ENCODE measurements at places on chromosomes 7 and 10.

GRCh38 chr10:27153845-27154193 lies 365 bp downstream of the YME1L1 start:
- DNase-seq = no peak

DNA sequence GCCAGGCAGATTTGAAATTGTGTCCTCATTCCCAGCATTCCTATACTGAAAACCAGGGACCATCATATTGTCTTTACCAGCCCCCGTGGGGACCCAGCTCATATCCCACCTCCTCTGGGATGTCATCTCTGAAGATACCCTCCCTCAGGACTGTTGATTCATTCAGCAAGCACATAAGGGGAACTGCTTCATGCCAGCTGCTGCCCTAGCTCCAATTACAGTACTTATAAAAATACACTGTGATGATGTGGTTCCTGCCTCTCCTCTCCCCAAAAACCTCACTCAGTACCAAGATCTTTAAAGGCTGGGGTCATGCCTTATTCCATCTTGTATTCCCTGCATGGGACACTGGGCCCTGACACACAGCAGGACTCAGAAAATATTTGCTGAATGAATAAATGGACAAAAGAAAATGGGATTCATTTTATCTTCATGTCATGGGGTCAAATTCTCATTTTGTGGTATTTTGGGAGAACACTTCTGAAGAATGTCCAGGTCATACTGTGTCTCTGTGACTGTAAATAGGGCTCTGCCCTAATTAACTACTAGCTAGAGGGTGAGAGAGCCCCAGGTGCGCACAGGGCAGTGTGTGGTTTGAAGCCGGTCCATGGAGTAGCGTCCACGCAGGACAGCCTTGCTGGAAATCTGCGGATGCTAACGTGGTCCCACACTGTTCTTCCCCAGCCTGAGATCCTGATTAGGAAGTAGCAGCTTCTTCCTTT lies 29.0 kb upstream of the DAGLB start:
- DNase-seq = no peak

DNA sequence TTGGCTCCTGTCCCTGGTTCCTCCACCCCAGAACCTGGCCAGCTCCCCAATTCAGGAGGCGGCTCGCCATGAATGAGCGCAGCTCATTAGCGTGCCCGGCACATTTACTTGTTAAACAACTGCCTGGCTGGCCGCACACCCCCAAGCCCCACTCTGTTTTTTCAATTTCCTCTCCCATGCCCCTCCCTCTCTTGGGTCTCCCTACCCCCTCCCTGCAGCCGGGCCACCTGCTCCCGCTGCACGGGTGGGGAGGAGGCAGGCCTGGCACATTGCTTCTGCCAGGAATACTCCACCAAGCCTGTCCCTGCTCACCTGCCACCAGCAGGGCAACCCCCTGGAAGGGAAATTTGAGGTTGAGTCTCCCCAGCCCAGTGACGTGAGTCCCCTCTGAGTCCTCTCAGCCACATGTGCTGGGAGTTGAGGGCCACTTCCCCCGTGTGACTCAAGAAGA lies 2.5 kb upstream of the SLIT1 start:
- DNase-seq = no peak

DNA sequence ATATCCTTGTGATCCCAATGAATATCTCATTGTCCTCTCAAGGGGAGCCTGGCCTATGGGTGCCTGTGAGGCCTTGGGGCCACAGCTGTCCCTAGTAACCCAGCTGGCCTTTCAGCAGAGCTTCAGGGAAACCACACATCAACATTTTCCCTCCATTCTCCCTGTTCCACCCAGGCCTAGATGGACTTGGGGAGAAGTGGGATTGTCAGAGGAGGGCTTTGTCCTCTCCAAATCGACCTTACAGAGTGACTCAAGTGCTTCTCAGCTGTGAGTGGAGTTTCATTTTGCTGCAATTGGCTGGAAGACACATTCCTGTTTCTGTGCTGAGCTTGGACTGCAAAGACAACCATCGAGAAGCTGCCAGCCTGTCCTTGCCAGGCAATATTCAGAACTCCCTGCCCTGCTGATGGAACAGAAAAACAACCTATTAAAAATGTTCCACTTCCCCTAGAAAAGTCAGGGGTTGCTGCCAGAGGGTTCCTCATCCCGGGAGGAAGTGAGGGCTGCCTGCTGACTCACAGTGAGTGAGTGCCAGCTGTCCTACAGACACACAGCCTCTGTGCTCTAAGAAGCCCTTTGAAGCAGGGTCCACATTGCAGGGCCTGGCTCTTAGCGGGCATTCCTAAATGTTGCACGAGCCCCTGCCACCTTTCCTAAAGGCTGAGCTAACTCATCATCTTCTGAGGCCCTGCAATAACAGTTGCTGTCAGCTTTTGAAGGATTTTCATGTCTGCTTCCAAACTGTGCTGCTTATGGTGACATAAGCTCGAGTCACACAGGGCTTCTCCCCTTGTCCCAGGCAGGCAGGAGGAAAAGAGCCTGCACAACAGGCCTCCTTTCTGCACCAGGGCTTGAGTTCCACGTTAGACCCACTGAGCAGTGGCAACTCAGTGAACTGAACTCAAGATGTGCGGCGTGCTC lies 20.5 kb downstream of the STRA8 start:
- peak; percentile 24 for DNase-seq

GRCh38 chr7:107610323-107610722 lies 30.3 kb downstream of the BCAP29 start:
- DNase-seq = no peak

GRCh38 chr10:14731875-14732512 lies 42.7 kb downstream of the FAM107B start:
- no peak for DNase-seq

GRCh38 chr7:54483523-54483922 lies 58.7 kb upstream of the VSTM2A start:
- DNase-seq = no peak

- peak; percentile 5 for DNase-seq
Observed at GRCh38 chr7:90312745-90313144, 8.4 kb downstream of the FAM237B start.

DNA sequence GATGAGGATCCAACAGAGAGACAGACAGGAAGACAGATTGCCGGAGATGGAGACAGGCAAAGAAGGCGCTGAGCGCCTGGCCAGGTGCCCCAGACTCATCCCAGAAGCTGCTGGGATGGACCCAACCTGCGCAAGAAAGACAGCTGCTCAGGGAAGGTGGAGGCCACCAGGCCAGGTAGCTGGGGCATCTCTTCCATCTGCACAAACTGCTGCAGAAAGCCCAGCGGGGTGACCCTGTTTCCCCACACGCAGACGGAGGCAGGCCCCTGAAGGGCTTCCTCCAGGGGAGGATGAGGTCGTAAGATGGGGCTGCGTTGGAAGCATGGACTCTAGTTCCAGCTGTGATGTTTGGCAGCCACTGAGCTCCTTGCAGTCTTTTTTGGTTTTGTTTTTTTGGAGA lies 16.5 kb upstream of the YWHAG start:
- DNase-seq = no peak

GRCh38 chr7:111986601-111987000 lies 219.6 kb downstream of the DOCK4 start:
- no peak for DNase-seq

DNA sequence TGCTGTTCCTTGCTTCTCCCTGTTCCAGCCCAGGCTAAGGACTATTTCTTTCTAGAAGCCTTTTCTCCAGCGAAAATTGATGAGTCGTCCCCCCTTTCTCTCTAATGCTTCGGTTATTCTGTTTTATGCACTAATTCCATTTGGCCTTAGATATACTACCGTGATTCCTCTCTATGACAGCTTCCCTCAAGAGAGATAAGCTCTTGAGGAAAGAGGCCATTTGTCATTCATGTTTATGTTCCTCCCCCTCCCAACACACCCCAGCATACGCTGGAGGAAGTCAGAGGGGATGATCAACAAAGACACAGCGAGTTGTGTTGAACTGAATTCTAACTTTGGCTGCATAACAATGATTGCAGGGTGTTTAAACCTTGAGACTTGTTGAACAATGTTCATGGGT lies 198.8 kb downstream of the BMPER start:
- DNase-seq = no peak

DNA sequence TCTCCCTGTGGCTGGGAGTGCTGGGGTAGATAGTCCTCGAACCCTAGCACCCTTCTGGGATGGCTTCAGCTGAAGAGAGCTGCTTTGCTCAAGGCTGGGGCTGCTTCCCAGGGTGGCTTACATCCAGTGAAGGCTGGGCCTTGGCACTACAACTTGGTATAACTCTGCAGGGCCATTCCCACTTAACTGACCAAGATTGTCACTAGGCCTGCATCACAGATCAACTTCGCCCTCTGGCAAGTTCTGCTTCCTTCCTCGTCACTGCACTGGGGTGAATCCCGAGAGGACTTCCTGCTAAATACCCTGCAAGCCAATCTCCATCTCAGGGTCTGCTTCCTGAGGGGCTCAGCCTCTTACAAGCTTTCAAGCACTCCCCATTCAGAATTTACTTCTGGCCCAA lies 195.2 kb downstream of the DOCK4 start:
- DNase-seq = no peak

DNA sequence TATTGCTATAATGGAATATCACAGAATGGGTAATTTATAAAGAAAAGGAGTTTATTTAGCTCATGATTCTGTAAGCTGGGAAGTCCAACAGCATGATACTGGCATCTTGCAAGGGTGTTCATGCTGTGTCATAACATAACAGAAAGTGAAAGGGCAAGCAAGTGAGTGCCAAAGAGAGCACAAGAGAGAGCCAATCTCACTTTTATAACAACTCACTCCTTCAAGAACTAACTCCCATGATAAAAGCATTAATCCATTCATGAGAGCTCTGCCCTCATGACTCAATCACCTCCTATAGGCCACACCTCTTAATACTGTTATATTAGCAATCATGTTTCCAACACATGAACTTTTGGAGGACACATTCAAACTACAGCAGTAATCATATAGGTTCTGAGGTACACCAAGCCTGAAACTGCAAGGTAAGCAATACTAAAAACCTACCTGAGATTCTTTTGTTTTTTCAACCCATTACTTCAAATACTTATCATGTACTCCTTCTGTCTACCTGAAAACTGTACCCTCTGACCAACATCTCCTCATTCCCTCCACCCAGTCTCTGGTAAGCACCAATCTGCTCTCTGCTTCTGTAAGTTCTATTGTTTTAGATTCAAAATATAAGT lies 219.7 kb downstream of the MTERF1 start:
- DNase-seq = no peak

DNA sequence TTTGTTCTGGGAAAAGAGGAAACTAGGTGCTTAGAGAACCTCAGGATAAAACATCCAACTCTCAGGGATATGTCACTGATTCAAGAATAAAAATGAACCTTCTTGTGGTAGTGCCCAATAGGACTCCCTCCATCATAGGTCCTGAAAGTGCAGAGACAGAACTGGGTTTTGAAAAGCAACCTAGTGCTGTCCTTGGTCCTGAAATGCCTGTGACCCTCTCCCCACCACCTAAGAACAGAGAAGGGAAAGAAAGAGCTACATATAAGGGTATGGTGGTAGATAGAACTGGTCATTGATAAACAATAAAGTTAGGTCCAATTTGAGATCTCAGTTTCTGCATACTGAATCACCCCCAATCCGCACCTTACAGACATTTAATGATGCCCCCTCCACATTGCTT lies 953.3 kb downstream of the XPNPEP1 start:
- DNase-seq = peak; percentile 23

DNA sequence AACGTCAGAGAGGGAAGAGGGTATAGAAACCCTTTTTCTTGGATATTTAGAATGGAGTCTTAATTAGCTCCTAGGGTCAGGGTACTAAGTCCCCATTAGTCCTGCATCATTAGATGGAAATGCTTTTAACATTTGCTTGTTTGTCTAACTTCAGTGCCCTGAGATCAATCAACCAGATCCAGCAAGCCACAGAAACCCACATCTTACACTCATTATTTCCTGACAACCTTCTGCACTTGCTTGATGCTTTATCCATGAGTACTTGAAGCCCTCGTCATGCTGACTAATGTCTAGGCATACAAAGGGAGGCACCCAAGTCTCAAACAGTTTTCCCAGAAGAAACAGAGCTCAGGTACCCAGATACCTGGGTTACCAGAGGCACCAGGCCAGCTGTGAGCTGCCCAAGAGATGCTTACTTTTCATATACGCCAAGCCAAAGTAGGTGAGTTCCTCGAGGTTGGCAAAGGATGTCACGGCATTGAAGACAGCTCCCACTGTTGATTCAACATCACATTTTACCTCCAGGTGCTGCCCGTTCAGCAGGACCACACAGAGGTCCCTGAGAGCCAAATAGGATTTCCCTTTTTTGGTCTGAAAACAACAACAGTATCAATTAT lies 42.7 kb downstream of the FRMPD2 start:
- no peak for DNase-seq

GRCh38 chr10:102384606-102385429 lies 10.7 kb upstream of the NFKB2 start:
- no peak for DNase-seq

GRCh38 chr10:7635408-7636125 lies 31.2 kb downstream of the ITIH5 start:
- no peak for DNase-seq

- no peak for DNase-seq
Observed at GRCh38 chr7:113283861-113284260, 165.5 kb upstream of the SMIM30 start.

- DNase-seq = no peak
Observed at GRCh38 chr10:114631666-114632417, 26.2 kb downstream of the ABLIM1 start.

GRCh38 chr7:110842796-110843195 lies 248.1 kb upstream of the LRRN3 start:
- DNase-seq = no peak

- DNase-seq = no peak
Observed at GRCh38 chr7:27419581-27420177, 177.1 kb downstream of the EVX1 start.

DNA sequence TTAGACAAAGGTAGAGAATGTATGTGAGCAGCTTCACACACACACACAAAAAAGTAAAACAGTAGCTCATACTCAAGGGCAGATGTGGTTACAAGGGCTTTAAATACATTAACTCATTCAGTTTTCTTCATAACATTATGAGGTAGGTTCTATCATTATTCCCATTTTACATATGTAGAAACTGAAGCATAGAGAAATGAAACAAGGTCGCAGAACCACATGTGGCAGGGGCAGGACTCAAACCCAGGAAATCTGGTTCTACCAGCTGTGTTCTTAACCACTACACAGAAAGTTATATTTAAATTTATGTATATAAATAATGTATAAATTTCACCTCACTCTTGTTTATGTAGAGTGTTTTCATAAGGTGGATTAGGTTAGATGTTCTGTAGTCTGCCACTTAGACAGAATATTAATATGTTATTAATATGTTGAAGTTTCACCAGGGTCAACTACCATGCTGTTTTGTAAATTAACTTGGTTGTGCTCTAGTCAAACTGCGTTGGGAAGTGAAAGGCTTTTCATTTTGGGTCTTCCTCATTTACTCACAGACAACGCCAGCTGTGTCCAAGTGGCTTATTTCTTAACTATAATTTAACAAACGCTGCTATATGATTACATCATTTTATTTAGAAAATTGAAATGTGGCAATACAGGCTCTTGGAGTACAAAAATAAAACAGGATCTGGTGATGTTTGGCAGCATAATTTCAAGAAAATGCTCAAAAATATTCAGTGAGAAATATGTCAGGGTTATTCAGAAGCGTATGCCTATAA lies 138.4 kb downstream of the MDFIC start:
- no peak for DNase-seq

Data from astrocyte of the cerebellum (primary cell).